ENCODE measurements at places on chromosomes 1 and 21. TPM values are rescaled to one million over a fixed set of nuclear protein-coding genes. Genes with fewer than 3 reads are reported as not detected.

The LRIG2 gene
- 5.9 TPM for total RNA-seq

The ATP1B1 gene
- total RNA-seq, result 95.0 TPM

The FAM72C gene
- 0.06 TPM for total RNA-seq

The OR2L13 gene
- not detected for total RNA-seq

The EIF3I gene
- total RNA-seq, result 93.0 TPM

The KCNK2 gene
- total RNA-seq, result 0.28 TPM

The KCNA3 gene
- 0.72 TPM for total RNA-seq

The FTCD gene
- total RNA-seq, result 0.47 TPM

The TNFRSF18 gene
- total RNA-seq, result 0.34 TPM

The OR2T29 gene
- total RNA-seq, result 0.12 TPM

The BRINP2 gene
- total RNA-seq, result not detected

Data from pancreas (tissue), 10 donors.